ENCODE measurements at places on chromosomes 4 and X.
A peak's percentile ranks its signal among the peaks of the same experiment; 100 is the strongest.

DNA sequence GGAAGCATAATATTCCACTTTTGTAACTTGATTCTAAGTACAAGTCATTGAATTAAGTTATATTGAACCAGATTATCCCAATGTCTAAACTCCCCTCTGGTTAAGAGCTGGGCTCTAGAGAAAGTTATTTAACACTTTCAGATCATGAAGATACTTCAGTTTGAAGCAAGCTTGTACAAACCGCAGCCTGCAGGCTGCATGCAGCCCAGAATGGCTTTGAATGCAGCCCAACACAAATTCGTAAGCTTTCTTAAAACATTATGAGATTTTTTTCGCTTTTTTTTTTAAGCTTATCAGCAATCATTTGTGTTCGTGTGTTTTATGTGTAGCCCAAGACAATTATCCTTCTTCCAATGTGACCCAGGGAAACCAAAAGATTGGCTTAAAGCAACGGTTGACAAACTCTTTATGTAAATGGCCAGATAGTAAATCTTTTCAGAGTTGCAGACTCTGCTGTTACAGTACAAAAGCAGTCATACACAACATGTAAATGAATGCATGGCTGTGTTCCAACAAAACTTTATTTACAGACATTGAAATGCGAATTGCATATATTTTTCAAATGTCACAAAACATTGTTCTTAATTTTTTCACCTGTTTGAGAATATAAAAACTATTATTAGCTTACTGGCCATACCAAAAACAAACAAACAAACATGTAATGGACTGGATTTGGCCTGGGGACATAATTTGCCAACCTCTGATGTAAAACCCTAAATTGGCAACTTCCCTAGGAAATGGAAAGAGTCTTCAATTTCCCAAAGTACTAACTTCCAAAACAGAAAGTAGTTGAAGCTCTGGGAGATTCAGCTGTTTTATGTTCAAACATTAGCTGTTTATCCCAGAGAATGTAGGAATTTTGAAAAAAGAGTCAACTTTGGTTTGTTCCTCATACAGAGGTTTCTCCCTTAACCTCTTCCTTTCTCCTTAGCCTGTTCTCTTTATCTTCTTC is 201.1 kb upstream of the MBNL3 start:
- no peak overlapping the region for H3K4me3 ChIP-seq
- DNase-seq: no peak
- no peaks in the 10 kb centered on the region for H3K36me3 ChIP-seq
- H3K4me1 ChIP-seq: no peaks in the 10 kb centered on the region
- no peak overlapping the region for H3K27ac ChIP-seq
- H3K27me3 ChIP-seq: peaks cover 15% of the 10 kb centered on the region

- H3K27ac ChIP-seq: no peak overlapping the region
- no peaks in the 10 kb centered on the region for H3K36me3 ChIP-seq
- DNase-seq: no peak
- no peak overlapping the region for H3K4me3 ChIP-seq
- no peaks in the 10 kb centered on the region for H3K27me3 ChIP-seq
Observed at GRCh38 chrX:113675278-113675677, 834.6 kb upstream of the AMOT start.

- H3K27ac ChIP-seq: no peak overlapping the region
- DNase-seq: no peak
- no peaks in the 10 kb centered on the region for H3K4me1 ChIP-seq
- H3K27me3 ChIP-seq: no peaks in the 10 kb centered on the region
- H3K36me3 ChIP-seq: no peaks in the 10 kb centered on the region
Observed at GRCh38 chr4:83993774-83994173, 457.9 kb downstream of the GPAT3 start.

DNA sequence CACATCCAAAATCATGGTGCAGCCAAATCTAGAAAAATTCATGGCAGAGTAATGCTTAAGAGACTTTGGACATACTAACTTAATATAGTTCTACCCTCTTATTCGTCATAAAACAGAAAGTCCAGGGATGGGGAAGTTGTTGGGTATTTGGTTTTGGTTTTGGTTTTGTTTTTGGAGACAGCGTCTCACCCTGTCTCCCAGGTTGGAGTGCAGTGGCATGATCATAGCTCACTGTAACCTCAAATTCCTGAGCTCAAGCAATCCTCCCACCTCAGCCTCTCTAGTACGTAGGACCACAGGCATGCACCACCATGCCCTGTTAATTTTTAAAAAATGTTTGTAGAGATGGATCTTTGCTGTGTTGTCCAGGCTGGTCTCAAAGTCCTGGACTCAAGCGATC is 271.8 kb upstream of the TENM3 start:
- H3K36me3 ChIP-seq: no peaks in the 10 kb centered on the region
- H3K4me3 ChIP-seq: no peak overlapping the region
- no peak overlapping the region for H3K27ac ChIP-seq
- DNase-seq: no peak
- H3K4me1 ChIP-seq: no peaks in the 10 kb centered on the region

- H3K4me3 ChIP-seq: no peak overlapping the region
- no peak overlapping the region for H3K27ac ChIP-seq
- no peaks in the 10 kb centered on the region for H3K27me3 ChIP-seq
- H3K4me1 ChIP-seq: no peaks in the 10 kb centered on the region
- no peak for DNase-seq
Observed at GRCh38 chr4:174152717-174153466, 130.6 kb downstream of the FBXO8 start.

- H3K4me3 ChIP-seq: peak overlapping the region; percentile 71
- H3K27ac ChIP-seq: peak overlapping the region; percentile 94
Observed at GRCh38 chrX:104113222-104113965, 1.1 kb downstream of the ZCCHC18 start.

DNA sequence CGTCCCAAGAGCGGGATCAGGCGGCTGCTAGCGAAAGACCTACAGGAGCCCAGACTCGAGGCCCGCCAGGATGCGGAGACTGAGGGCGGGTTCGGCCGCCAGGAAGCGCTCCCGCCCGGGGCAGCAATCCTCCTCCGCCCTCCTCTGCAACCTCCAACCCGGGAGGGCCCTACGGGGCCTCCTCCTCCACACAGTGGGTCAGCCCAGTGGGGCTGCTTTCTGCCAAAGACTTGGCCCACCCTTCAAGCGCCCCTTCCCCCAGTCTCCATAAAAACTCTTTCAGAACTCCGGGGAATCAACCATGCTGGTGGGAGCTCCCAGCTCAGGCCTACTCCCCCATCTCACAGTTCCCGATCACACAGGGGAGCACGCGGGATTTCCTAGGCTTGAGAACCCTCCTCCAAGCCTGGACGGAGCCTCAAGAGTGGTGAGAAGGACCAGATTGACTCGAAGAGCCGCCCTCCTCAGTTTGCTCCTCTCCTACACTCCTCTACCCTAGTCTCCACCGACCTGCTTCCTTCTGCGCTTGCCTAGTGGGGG is 77.5 kb downstream of the RLIM start:
- H3K4me3 ChIP-seq: peak overlapping the region; percentile 55
- DNase-seq: peak; percentile 19
- peak overlapping the region; percentile 95 for H3K27ac ChIP-seq
- peaks cover 25% of the 10 kb centered on the region for H3K4me1 ChIP-seq
- no peaks in the 10 kb centered on the region for H3K36me3 ChIP-seq

GRCh38 chr4:1375051-1375721 is 28.2 kb downstream of the UVSSA start:
- no peak overlapping the region for H3K4me3 ChIP-seq
- H3K27ac ChIP-seq: no peak overlapping the region
- H3K4me1 ChIP-seq: peaks cover 5% of the 10 kb centered on the region
- no peaks in the 10 kb centered on the region for H3K27me3 ChIP-seq
- H3K36me3 ChIP-seq: peaks cover 76% of the 10 kb centered on the region

DNA sequence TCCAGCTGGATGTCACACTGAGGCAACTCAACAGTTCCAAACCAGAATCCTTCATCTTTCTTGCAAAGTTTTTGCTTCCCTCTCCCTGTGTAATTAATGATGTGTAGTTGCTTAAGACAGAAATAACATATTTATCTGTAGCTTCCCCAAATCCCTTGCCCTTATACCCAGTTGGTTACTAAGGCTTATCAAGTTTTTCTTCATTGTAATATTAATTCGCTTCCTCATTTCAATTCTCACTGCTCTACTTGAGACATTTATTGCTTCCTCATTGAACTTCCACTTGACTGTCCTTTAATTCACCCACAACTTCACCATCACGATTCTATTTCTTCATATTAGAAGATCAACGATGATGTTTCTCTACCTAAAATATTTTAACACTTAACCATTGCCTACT is 386.6 kb upstream of the CPEB2 start:
- H3K27me3 ChIP-seq: no peaks in the 10 kb centered on the region
- no peak overlapping the region for H3K27ac ChIP-seq
- no peak overlapping the region for H3K4me3 ChIP-seq
- H3K36me3 ChIP-seq: no peaks in the 10 kb centered on the region

- DNase-seq: no peak
- no peaks in the 10 kb centered on the region for H3K27me3 ChIP-seq
- no peaks in the 10 kb centered on the region for H3K36me3 ChIP-seq
- no peaks in the 10 kb centered on the region for H3K4me1 ChIP-seq
- no peak overlapping the region for H3K27ac ChIP-seq
Observed at GRCh38 chrX:42837101-42837726, 59.3 kb upstream of the PPP1R2C start.

- no peak overlapping the region for H3K27ac ChIP-seq
- no peak for DNase-seq
- no peak overlapping the region for H3K4me3 ChIP-seq
- no peaks in the 10 kb centered on the region for H3K36me3 ChIP-seq
Observed at GRCh38 chr4:8648816-8649630, 56.5 kb downstream of the CPZ start.

DNA sequence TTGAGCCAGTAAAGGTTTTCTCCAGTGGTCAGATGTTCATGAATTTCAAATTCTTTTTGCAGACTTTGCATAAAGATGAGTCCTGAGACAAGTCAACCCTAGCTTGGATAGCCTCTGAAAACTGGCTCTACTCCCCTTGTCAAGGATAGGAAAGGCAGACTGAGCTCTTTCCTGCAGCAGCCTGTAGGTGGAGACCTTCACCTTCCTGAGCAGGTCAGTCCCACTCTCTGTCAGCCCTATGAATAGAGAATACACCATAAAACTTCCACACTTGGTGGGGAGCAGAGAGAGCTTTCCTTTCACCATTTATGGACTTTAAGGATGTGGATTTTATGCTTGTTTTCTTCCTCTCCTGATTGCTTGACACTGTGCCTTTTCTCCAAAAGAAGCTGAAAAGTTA is 41.9 kb downstream of the PCDH19 start:
- H3K4me1 ChIP-seq: no peaks in the 10 kb centered on the region
- peaks cover 5% of the 10 kb centered on the region for H3K27me3 ChIP-seq
- no peak overlapping the region for H3K4me3 ChIP-seq
- H3K36me3 ChIP-seq: no peaks in the 10 kb centered on the region
- no peak overlapping the region for H3K27ac ChIP-seq

- H3K36me3 ChIP-seq: no peaks in the 10 kb centered on the region
- no peaks in the 10 kb centered on the region for H3K27me3 ChIP-seq
- H3K27ac ChIP-seq: no peak overlapping the region
- H3K4me1 ChIP-seq: no peaks in the 10 kb centered on the region
Observed at GRCh38 chrX:45712067-45712466, 511.4 kb upstream of the DIPK2B start.

GRCh38 chr4:78057600-78058550 is 752 bp downstream of the FRAS1 start:
- H3K27ac ChIP-seq: peak overlapping the region; percentile 84
- peak; percentile 21 for DNase-seq
- no peaks in the 10 kb centered on the region for H3K27me3 ChIP-seq
- H3K4me3 ChIP-seq: peak overlapping the region; percentile 82
- peaks cover 20% of the 10 kb centered on the region for H3K4me1 ChIP-seq
- no peaks in the 10 kb centered on the region for H3K36me3 ChIP-seq

- DNase-seq: peak; percentile 70
- H3K36me3 ChIP-seq: no peaks in the 10 kb centered on the region
- no peaks in the 10 kb centered on the region for H3K27me3 ChIP-seq
- H3K27ac ChIP-seq: no peak overlapping the region
- no peak overlapping the region for H3K4me3 ChIP-seq
- no peaks in the 10 kb centered on the region for H3K4me1 ChIP-seq
Observed at GRCh38 chr4:142960126-142960525, 114.0 kb upstream of the INPP4B start.

GRCh38 chr4:38016698-38017097 is 56.5 kb downstream of the PTTG2 start:
- H3K4me3 ChIP-seq: no peak overlapping the region
- peaks cover 11% of the 10 kb centered on the region for H3K36me3 ChIP-seq
- DNase-seq: no peak
- peaks cover 9% of the 10 kb centered on the region for H3K4me1 ChIP-seq

GRCh38 chr4:13348216-13348615 is 135.9 kb downstream of the RAB28 start:
- H3K27ac ChIP-seq: no peak overlapping the region
- H3K36me3 ChIP-seq: no peaks in the 10 kb centered on the region
- H3K27me3 ChIP-seq: no peaks in the 10 kb centered on the region
- DNase-seq: no peak

DNA sequence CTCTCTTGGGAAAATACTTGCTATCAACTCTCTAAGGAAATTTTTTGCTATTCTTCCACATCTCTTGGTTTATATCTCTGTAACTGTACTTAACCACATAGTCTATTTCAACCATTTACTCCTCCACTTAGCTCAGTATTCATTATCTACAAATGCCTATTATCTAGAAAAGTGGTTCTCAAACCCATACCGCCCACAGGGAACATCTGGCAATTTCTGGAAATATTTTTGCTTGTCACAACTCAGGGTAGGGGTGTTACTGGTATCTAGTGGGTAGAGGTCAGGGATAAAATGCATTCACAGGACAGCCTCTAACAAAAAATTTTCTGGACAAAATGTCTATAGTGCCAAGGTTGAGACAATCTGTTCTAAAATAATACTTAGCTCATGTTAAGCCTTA is 14.4 kb downstream of the ATRX start:
- H3K27ac ChIP-seq: no peak overlapping the region
- H3K27me3 ChIP-seq: no peaks in the 10 kb centered on the region
- no peaks in the 10 kb centered on the region for H3K36me3 ChIP-seq
- DNase-seq: no peak

DNA sequence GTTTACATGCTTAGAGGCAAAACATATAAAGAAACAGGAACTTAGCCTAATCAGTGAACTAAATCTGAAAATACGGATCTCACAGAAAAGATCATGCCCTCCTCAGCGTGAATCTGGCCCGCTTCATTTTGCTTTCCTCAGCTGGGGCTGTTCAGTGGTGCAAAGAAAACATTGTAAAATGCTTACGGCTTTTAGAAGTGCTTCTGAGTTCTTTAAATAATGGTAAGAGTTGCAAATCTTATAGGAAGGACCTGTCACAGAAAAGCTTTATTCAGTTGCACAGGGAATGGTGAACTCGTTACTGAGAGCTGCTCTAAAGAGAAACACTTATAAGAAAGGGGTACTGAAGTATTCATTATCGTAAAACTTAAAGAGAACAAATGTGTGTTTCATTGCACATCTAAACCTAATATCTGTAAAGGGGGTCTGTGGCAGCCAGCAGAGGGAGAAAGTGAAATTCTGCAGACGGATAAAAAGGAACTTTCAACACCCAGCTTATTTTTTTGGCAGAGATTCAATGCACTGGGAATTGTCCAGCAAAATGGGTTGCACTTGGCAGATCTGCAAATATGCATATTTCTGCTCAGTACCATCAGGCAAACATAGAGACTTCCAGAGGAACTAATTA is 139.2 kb upstream of the ANK2 start:
- H3K27ac ChIP-seq: peak overlapping the region; percentile 84
- H3K36me3 ChIP-seq: no peaks in the 10 kb centered on the region
- no peaks in the 10 kb centered on the region for H3K27me3 ChIP-seq

- peak; percentile 1 for DNase-seq
- no peak overlapping the region for H3K4me3 ChIP-seq
- H3K36me3 ChIP-seq: no peaks in the 10 kb centered on the region
- no peaks in the 10 kb centered on the region for H3K4me1 ChIP-seq
Observed at GRCh38 chrX:104318330-104319009, 63.7 kb upstream of the ESX1 start.
